ENCODE measurements at places on chromosomes 13 and 19.

DNA sequence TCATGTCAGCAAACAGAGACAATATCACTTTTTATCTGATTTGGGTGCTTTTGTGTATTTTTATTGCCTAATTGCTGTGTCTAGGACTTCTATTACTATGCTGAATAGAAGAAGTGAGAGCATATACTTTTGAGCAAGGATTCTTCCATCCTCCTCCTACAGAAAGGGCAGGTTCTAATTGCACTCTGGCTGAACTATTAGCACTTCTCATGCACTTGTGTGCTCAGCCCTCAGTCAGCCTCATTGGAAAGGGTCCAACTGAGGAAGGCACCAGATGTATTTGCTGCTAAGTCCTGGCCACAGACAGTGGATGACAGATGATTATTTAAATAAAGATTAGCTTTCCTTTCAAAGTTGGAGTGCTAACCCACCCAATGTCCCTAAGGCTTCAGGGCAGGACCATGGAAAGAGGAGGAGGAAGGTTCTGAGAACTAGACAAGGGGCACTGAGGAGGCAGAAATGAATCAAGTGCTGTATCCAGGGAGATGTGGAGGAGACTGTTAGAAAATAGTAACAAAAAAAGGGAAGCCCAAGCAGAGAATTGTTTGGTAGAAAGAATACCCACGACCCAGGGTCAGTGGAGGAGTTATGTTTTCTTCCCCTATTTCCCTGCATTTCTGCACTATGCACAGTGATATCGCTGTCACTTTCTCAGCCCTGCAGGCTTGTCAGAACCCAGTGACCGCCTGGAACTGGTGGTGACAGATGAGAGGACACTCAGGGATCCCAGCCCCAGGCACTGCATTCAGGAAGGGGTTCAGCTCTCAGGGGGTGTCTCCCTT, 8.0 kb downstream of the LILRB4 start:
- DNase-seq: no peak

- DNase-seq: no peak
These were observed 780 bp downstream of the ACP4 start for GRCh38 chr19:50790922-50791467.

- no peak for DNase-seq
These were observed at the start of gene SMAD9 for GRCh38 chr13:36919833-36920615. Gene SMAD9 (minus strand): TSS chr13:36920238. CDS start chr13:36879689, 40,549 bp downstream.

GRCh38 chr13:44386913-44387556, 13.4 kb downstream of the SERP2 start:
- DNase-seq: no peak

GRCh38 chr13:27921961-27922882, 2.4 kb downstream of the PDX1 start:
- no peak for DNase-seq

DNA sequence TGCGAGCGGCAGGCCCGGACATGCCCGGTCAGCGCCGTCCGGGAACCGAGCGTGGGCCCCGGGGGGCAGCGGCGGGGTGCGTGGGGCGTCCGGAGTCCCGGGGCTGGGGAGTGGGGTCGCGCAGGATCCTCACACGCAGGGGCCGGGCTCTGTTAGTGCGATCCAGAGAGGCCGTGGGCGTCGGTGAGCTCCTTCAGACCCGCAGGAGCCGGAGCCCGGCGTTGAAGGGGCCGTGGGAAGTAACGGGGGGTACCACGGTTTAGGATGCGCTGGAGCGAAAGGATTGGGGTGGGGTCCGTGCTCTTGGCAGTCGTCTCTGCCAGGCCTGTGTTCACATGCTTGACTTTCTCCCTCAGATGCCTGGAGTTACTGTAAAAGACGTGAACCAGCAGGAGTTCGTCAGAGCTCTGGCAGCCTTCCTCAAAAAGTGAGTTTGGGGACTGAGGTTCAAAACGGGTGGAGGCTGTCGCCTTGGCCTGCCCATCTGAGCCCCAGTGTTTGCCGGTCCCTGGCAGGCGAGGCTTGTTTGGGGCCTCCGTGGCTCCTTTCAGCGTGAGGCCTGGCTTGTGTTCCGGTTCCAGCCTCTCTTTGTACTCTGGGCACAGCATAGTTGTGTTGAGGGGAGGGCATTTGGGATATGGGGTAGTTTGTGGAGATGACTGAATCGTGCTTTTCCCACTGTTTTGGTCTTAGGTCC, 512 bp downstream of the RPS19 start:
- no peak for DNase-seq

GRCh38 chr19:34432797-34433196, 4.6 kb downstream of the UBA2 start:
- DNase-seq: no peak

DNA sequence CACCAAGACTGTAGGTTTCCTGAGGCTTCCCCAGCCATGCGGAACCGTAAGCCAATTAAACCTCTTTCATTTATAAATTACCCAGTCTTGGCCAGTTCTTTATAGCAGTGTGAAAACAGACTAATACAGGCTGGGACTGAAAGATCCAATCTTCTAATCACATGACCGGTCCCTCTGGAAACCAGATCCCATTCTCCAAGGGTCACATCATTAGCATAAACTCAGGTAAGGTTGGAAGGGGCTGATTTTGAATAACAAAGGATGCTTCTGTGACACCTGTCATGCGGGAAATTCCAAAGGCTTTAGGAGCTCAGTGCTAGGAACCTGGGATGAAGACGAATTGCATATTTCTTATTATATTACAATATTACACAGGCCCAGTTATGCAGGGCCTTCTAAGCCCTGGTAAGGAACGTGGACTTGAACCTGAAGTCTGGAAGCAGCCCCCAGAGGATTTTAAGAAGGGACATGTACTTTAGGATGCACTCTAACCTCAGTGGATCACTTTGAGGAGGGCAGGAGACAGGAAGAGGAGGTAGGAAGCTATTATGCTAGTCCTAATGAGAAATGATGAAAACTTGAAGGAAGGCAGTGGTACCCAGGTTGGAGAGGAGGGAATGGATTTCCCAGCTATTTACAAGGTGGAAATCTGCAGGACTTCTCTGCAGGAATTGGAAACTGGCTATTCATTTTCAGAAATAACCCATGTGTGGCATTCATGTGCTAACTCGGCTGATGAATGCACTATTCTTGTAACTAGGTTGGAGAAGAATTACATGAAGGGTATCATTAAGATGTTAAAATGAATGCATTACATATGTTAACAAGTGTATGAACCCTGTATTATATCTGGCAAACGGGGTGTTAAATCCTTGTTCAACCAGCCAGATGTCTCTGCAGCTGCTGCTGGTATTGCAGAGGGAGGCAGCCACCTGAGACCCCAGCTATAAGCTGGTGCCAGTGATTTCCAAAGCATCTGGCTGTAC, 19.3 kb downstream of the TNFSF11 start:
- DNase-seq: no peak
